NCI-H1092 (cell line): ENCODE measurements at places on chromosomes 6 and 20.
A peak's percentile ranks its signal among the peaks of the same experiment; 100 is the strongest.

DNA sequence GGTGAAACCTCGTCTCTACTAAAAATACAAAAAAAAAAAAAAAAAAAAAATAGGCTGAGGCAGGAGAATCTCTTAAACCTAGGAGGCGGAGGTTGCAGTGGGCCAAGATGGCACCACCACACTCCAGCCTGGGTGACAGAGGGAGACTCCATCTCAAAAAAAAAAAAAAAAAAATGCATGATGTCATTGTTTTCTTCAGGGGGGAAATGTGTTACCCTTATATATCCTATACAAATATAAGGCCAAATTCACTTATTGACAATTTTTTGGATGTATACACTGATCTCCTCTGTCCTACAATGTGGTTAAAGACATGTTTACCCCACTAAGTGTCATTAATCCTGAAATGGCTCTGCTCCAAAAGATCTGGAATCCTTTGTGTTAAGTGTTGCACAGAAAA is 73.1 kb downstream of the TPBG start:
- no peak for DNase-seq

DNA sequence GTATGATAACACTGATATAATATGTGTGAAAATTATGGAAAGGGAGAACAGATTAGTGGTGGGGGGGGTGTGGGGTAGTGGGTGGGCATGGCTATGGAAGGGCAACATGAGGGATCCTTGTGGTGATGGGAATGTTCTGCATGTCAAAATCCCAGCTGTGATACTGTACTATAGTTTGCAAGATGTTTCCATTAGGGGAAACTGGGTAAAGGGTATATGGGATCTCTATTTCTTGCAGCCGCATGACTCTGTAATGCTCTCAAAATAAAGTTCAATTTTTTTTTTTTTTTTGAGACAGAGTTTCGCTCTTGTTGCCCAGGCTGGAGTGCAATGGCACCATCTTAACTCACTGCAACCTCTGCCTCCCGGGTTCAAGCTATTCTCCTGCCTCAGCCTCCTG is 14.3 kb downstream of the ZBTB2 start:
- DNase-seq = no peak

GRCh38 chr6:31730631-31731086 is 1.6 kb upstream of the DDAH2 start:
- no peak for DNase-seq

GRCh38 chr20:50429412-50429811 is 80.8 kb upstream of the PTPN1 start:
- no peak for DNase-seq

- DNase-seq = no peak
These were observed 101.4 kb downstream of the SLX4IP start for GRCh38 chr20:10536531-10536930.

- no peak for DNase-seq
These were observed 152.1 kb downstream of the KHDC1L start for GRCh38 chr6:73073238-73073637.

GRCh38 chr6:135004399-135004798 is 50.2 kb downstream of the HBS1L start:
- DNase-seq = no peak

- DNase-seq = no peak
These were observed 534.7 kb upstream of the JARID2 start for GRCh38 chr6:14711056-14711703.

DNA sequence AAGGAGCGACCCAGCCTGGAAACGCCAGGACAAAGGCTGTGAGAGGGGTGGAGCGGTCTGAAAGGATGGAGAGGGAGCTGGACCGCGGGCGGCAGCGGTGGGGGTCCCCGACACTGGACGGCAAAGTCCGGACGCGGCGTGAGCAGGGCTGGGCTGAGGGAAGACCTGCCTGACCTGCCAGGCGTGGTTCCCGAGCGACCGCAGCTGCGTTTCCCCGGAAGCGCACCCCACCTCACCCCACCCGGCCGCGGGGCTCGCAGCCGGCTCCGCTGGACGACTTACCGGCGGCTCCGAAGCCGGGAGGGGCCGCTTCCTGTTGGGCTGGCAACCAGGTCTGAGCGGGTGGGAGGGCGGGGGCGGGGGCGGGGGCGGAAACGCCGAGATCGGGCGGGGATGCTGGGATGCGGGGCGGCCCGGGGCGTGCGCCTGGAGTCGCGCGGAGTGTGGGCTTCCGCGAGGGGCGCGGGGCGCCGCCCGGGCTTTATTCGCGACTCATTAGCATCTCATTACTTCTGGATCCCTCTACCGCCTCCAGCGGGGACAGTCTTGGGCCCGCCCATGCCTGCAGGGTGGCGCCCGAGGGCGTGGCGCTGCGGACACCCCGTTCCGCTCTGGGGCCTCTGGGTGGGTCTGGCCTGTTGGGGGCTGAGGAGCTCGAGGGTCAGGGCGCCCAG is at the start of gene MICAL1:
MICAL1 (minus strand) TSS at position 336 of the 674 bp plus-strand sequence. CDS start 1,576 bp downstream, outside the sequence.
- peak; percentile 63 for DNase-seq

GRCh38 chr6:169962604-169963469 is 211.4 kb downstream of the ERMARD start:
- no peak for DNase-seq

DNA sequence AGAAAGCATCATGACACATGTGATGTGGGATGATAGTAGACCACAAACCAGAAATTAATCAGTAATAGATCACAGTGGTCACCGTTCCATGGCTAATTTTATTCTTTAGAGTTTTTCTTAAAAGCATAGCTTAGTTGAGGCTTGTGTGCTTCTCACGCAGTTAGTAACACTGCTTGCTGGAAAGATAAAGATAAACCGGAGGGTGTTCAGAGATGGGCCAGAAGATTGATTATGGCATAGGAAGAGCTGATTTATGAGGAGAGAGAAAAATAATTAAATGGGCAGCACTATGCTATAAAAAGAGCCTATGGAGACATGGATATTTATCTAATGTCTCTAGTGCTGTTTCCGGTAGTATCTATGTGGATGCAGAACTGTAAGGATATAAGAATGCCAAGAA is 173.6 kb downstream of the MMS22L start:
- no peak for DNase-seq

DNA sequence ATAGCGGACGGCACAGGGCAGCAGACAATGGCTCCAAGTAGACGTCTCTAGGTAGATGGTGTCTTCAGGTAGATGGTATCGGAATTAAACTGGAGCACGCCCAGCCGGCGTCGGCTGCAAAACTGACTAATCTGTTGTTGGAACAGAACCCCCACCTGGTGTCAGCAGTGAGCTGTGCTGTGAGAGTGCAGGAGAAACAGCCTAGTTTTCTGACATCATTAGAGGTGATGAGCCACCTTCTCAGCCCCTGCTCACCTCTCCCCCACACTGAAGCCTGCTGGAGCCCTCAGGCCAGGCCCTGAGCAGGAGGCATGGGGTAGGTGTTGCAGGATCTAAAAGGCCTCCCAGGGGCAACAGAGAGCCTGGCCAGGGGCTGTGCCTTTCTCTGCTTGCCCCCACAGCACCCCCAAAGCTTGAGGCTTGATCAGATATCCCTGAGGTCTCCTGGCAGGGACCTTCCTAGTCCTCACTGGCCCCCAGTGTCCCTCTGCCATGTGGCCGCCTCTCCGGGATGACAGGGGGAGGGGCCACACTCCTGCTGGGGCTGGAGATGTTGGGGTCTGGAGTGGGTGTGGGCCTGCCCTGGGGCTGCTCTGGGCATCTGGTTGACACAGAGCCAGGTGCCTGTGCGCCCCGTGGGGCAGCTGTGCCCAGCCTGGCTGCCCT is 6.9 kb upstream of the HELZ2 start:
- no peak for DNase-seq

GRCh38 chr6:11702500-11703130 is 76.0 kb downstream of the ADTRP start:
- no peak for DNase-seq

GRCh38 chr6:165042912-165043311 is 266.5 kb downstream of the C6orf118 start:
- no peak for DNase-seq

GRCh38 chr20:45878076-45878761 is 2.8 kb upstream of the ZSWIM1 start:
- no peak for DNase-seq

DNA sequence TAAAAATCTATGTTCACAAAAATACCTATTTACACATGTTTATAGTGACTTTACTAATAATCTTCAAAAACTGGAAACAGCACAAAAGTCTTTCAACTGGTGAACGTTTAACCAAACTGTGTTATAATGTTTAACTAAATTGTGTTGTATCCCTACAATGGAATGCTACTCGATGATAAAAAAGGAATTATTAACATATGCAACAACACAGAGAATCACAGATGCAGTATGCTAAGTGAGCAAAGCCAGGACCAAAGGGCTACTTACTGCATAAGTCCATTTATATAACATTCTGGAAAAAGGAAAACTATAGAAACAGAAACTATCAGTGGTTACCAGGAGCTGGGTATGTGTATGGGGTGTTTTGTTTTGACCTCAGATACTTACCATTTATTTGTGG is 602.2 kb upstream of the BTBD3 start:
- no peak for DNase-seq

DNA sequence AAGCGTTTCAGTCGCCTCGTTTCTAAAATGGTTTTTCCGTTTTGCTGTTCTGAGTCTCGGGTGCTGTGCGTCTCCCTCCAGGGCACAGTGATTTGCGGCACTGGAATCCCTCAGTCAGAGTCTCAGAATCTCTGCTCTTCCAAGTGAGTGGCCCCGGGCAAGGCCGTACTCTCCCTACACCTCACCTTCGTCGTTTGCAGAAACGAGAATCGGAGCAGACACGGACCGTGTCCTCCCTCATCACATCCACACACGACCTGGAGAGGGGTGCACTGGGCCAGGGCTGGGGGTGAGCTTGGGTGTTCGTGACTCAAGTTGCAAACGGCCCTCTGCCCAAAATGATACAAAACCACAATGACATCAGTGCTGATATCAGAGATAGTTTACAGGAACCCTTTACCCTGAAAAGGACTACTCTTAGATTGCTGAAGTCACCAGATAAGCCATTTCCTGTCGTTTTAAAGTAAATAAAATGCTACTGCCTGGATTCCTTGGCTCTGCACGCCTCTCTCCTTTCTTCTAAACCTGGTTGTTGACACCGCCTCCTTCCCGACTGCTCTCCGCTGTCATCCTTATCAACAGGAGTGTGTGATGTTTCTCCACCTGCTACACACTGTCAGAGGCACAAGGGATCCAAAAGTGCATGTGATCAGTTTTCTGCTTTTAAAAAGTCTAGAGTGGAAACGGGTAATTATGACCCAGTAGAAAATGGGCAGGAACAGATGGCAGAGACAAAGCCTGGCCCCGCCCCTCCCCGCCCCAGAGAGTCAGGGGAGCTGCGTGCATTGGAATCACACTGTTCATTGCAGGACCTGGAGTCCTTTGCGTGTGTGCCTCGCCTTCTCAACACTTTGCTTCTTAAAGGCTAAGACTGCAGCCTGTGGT is 38.4 kb downstream of the KIF25 start:
- DNase-seq = no peak

GRCh38 chr20:14334306-14334930 is 3.0 kb downstream of the FLRT3 start:
- DNase-seq = peak; percentile 51

DNA sequence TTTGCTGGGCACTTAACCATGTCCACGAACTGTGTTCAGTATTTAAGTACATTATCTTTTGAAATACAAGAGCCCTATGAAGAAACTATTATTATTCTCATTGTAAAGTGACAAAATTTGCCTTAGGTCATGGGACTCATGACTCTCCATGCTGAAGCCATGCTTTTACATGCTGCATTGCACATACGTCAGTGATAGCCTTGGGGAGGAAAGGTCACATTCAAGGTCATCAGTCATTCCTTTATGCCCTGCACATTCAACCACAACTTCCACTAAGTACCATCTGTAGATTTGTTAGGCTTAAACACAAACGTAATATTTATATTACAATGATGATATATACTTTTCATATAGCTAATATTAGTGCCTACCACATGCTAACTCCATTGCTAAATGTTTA is 292.7 kb downstream of the TBC1D7 start:
- no peak for DNase-seq

GRCh38 chr20:57435105-57435497 is 43.9 kb downstream of the RBM38 start:
- no peak for DNase-seq

GRCh38 chr6:151108548-151108947 is 131.2 kb upstream of the AKAP12 start:
- DNase-seq = no peak

GRCh38 chr6:129774697-129775447 is 64.9 kb upstream of the ARHGAP18 start:
- peak; percentile 13 for DNase-seq

DNA sequence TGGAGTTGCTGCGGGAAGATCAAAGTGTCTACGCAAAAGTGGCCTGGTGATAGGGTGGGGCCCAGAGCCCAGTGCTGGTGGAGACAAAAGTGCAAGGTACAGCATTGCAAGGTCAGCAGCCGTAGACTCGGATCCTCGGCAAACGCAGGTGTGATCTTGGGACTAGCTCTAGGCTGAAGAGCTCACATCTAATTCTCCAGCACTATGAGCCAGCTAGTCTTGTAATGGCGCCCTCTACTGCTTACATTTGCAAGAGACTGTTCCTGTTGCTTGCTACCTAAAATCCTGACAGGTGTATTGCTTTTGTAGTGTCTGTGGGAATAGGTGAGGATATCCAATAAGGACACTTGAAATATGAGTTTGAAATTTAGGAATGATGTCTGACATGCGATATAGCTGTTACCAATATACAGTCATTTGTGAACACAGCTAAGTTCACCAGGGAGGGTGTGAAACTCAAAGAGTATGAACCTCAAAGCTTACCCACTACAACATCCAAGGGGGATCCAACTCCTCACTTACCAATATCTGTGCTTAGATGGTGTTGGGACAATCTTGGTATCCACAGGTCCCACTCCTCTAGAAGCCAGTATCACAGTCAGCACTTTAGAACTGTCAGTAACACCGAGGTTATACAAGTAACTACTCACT is 58.4 kb downstream of the PDE7B start:
- DNase-seq = peak; percentile 45

GRCh38 chr6:165987483-165988301 is 180.0 kb downstream of the TBXT start:
- peak; percentile 9 for DNase-seq

DNA sequence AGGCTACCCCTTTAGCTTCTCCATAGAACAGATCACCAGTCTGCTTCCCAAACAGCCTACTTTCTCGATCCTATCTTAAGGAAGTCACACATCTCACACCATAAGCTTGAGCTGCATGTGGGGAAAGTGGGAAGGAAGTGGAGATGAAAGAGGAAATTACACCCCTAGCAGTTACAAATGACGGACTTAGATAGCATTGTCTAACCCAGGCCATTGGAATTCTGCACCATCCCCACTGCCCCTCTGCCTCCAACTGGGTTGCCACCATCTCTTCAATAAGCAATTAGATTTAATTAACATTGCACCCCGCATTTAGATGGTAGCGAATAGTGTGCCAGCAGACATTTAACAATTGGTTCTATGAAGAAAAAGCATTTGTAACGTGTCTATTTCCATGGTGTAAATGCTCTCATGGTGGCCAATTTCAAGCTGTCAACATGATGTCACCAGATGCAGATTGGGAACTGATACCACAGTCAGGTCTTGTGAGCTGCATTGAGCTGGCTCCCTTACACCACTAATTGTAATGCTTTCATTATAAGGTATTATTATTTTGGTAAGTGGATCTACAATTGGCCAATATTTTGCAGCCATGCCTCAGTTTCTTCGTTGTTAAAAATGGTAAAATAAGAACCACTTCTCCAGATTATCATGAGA is 124.7 kb downstream of the CD24 start:
- no peak for DNase-seq

GRCh38 chr20:62558779-62559178 is 83.0 kb upstream of the GATA5 start:
- DNase-seq = no peak

- no peak for DNase-seq
These were observed 28.5 kb upstream of the MPC1 start for GRCh38 chr6:166411271-166411670.
